ENCODE measurements at places on chromosomes 5 and 9.

GRCh38 chr9:81592887-81593266 lies 96.5 kb downstream of the TLE1 start:
- no peak for DNase-seq

DNA sequence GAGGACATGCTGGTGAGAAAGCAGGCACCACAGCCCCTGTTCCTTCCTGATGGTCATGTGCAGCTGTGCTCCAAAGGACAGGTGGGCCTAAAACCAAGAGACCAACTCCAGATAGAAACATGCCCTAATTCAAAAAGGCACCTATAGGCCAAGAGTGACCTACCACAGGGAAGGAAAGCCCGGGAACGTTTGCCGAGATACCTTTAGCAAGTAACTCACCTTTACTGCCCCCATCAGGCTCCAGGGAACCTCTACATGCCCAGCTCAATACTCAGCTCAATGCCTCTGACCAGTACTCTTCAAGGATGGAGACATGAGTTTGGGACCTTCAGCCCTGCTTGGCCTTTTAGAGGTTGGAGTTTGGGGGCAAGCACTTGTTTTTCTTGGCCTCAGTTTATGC lies 172.8 kb upstream of the FSTL4 start:
- DNase-seq = no peak

DNA sequence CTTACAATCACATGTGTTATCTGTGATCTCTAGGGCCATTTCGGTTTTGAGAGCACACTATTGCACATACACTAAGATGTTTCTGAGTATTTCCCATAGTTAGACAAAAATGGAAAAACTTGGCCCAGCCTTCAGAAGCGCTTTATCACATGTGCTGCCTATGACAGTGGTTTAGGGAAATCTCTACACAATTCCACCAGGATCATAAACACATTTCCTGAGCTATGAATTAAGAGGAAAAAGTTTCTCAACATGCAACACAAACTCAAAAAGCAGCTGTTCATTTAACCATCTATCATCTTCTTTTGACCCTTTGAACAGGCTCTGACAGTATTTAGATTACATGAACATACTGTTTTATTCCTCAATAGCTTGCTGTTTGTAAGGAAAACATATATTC lies 15.1 kb downstream of the FGF1 start:
- DNase-seq = no peak

DNA sequence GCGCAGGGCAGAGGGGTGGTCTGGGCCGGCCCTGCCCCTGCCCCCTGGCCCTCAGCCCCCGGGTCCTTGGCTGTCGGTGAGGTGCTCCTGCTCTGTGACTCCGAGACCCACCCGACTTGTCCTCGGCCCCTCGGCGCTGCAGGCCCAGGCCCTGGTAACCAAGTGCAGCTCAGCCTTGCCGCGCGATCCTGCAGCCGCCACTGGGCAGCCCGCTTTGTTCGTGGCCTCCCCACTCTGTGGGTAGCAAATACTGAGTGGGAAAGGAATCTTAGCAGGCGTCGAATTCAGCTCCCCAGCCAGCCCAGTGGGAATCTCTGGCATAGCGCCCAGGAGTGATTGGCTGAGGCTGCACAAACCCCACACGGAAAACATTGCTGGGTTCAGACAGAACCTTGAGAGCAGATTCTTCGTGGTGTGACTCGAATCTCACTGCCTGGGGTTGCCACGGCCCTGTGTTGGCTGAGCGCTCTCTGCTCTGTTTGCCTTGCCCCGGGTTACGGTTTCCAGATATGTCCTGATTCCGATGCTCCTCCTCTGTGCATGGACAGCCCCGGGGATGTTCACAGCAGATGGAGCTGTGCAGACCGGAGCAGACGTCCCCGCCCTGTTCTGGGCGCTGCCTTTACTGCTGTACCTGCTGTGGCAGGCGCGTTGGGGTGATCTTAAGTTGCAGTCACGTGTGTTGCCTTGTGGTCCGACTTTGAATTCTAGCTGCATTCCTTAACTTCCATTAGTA lies 13.4 kb upstream of the EXOC3 start:
- no peak for DNase-seq

- no peak for DNase-seq
These were observed 10.6 kb downstream of the GRIN3A start for GRCh38 chr9:101727612-101728524.
